ENCODE measurements at places on chromosomes 16 and 17.

- DNase-seq = no peak
Measured at GRCh38 chr17:39643271-39643670, 6.3 kb downstream of the STARD3 start.

DNA sequence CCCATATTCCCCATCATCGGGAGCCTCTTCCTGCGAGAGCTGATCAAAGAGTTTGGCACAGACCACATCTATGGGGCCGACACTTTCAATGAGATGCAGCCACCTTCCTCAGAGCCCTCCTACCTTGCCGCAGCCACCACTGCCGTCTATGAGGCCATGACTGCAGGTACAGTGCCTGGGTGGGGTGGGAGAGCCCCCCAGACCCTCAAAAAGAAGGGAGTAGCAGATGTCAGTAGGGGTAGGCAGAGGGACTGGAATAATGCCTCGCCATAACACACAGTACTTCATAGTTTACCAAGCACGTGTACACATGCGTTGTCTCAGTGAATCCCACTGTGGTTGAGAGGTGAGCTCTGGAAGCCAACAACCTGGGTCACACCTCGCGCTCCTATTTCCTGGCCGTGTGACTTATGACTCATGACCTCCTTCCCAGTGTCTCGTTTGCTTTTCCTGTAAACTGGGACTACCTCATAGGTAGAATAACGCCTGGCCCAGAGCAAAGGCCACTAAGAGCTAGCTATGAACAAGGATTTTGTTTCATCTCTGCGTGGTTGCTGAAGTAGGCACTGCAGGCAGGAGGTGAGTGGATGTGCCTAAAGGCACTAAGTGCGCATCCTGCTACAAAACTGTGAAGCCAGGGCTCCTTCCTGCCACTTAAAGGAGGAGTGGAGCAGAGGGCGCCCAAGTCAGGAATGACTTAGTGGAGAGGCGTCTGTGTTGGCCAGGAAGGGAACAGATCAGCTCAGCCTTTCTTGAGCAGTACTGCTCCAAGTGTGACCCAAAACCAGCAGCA, 5.2 kb downstream of the NAGLU start:
- DNase-seq = peak; percentile 24

DNA sequence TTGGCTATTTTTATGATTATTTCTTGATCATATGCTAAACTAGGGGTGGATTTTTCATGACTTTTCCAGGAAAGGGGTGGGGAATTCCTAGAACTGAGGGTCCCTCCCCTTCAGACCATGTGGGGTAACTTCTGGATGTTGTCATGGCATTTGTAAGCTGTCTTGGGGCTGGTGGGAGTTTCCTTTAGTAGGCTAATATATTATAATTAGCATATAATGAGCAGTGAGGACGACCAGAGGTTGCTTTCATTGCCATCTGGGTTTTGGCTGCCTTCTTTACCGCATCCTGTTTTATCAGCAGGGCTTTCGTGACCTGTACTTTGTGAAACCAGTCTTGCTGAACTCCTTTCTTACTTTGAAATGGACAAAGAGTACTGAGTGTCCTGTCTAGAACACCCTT, 40.4 kb upstream of the ABCA5 start:
- DNase-seq = no peak

- DNase-seq = no peak
Measured at GRCh38 chr16:80994451-80994850, 12.2 kb downstream of the CMC2 start.

- no peak for DNase-seq
Measured at GRCh38 chr17:48463526-48463925, 33.5 kb upstream of the SKAP1 start.

GRCh38 chr16:49608098-49608497, 234.5 kb downstream of the C16orf78 start:
- DNase-seq = no peak

DNA sequence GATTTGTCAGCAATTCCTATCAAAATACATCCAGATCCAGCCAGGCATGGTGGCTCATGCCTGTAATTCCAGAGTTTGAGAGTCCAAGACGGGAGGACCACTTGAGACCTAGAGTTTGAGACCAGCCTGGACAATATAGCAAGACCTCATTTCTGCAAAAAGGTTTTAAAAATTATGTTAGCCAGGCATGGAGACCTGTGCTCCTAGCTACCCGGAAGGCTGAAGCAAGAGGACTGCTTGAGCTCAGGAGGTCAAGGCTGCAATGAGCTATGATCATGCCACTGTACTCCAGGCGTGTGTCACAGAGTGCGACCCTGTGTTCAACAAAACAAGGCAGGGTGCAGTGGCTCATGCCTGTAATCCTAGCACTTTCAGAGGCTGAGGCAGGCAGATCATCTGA, 215.2 kb downstream of the CPPED1 start:
- no peak for DNase-seq

GRCh38 chr17:14346801-14347200, 45.9 kb downstream of the HS3ST3B1 start:
- no peak for DNase-seq

GRCh38 chr17:78844301-78845005, 3.8 kb upstream of the USP36 start:
- DNase-seq = no peak

GRCh38 chr17:50612281-50612680, 22.4 kb upstream of the ABCC3 start:
- DNase-seq = no peak

DNA sequence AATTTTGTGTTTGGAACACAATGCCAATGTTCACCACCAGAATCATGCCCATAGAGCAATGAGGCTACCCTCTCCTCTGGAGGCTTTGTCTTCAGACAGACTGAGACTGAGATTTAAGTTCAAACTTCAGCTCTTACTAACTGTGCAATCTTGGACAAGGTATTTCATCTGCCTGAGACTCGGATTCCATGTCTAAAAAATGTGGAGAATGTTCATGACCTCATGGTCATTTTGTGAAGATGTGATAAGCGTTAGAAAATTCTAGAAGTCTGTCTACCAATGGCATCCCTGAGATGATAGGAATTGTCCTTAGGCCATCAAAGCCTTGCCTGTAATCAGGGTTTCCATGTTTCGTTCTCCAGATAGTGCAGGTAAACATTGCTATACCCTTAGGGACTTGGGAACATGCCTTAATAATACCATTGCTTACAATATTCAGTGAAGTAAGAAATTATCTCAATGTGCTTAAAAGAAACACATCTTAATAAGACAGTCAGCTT, 388.2 kb upstream of the MAF start:
- DNase-seq = no peak

- DNase-seq = peak; percentile 53
Measured at GRCh38 chr17:35747540-35748017, 5.5 kb downstream of the GAS2L2 start.

DNA sequence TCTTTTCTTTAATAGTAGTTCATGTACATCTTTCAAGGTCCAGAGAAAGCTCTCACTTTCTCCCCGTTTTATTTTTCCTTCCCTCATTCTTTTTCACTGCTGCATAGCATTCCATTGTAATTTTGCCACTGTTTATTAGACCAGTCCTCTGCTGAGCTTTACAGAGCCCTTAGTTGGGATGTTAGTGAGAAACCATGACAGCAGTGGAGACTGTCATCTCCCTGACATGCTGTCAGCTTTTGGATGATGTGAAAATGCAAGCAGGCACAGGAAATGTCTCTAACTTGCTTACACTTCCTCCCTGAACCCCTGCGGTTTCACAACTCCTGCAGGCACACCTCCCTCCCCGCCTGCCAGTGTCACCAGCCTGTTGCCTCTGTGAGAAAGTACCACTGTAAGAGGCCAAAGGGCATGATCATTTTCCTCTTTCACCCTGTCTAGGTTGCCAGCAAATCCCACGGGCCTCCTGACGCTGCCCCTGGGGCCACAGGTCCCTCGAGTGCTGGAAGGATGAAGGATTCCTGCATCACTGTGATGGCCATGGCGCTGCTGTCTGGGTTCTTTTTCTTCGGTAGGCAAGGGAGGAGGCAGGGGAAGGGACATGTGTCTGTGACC, at the start of gene ITGAL:
ITGAL (plus strand) TSS at position 415 of the 615 bp plus-strand sequence; CDS start at position 511, 96 bp downstream.
- no peak for DNase-seq

- no peak for DNase-seq
Measured at GRCh38 chr17:27808628-27809027, 8.3 kb upstream of the NOS2 start.

DNA sequence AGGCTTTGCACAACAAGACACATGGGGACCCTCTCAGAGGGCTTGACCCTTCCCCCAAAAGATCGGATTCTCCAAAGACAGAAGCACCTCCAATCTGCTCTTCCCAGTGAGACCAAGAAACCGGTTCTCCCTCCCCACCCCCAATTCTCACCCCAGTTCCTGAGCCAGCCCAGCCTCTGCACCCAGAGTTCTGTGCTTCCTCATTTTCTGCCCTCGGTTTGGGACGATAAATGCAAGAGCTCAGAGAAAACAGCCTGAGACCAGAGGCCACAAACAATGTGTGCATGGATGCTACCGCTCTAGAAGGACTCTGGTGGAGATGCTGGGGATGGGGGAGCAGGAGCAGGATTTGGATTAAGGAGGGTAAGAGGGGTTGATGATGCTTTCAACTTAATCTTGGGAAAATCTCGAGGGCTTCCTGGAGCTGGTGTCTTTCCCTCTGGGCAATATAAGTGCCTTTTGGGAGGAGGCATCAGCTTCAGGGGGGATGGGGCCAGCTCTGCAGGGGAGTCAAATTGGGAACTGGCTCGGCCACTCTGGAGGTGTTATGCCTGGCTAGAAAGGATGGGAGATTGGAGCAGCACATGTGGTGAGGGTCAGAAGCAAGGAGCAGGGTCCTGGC, 6.0 kb downstream of the KRT15 start:
- no peak for DNase-seq

- DNase-seq = no peak
Measured at GRCh38 chr16:72444696-72445095, 272.7 kb upstream of the PMFBP1 start.

GRCh38 chr17:66915204-66915611, 49.3 kb upstream of the CACNG4 start:
- no peak for DNase-seq

- DNase-seq = no peak
Measured at GRCh38 chr16:56101480-56101879, 89.8 kb upstream of the GNAO1 start.

DNA sequence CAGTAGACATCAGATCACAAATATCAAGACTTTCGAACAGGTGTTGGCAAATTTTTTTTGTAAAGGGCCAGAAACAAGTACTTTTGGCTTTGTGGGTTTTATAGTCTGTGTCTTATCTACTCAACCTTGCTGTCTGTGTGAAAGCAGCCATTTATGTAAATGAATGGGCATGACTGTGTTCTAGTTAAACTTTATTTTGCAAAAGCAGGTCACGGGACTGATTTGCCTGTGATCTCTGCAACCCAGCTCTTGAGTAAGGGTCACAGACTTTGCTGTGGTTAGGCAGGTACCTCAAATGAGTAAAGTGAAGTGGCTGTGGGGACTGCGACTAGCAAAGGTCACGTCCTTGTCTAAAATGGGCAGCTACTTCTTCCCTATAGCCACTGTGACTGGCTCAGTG, 136.5 kb downstream of the FTO start:
- no peak for DNase-seq

GRCh38 chr17:35210741-35211140, 16.5 kb upstream of the SLC35G3 start:
- no peak for DNase-seq

- DNase-seq = no peak
Measured at GRCh38 chr17:35694906-35695305, 36.5 kb upstream of the RASL10B start.

- DNase-seq = no peak
Measured at GRCh38 chr16:11909653-11910545, 5.9 kb downstream of the GSPT1 start.

DNA sequence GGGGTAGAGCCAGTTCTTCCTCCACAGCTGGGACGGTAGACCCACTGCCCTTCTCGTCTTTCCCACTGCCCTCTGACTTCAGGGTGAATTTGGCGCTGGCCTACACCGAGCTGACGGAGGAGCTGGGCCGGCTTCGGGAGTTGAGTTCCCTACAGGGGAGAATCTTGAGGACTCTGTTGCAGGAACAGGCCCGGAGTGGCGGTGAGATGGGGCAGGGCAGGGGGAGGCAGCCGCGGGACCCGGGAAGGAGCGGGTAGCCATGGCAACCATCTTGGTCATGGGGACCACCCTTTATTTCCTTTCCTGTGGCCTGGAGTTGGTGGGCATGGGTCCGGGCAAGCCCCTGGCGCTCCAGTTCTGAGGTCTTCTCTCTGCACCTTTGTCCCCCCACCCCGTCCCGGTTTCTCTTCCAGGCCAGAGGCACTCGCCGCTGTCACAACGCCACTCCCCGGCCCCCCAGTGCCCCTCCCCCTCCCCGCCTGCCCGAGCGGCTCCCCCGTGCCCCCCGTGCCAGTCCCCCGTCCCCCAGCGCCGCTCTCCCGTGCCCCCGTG, 14.4 kb downstream of the TBKBP1 start:
- DNase-seq = no peak

DNA sequence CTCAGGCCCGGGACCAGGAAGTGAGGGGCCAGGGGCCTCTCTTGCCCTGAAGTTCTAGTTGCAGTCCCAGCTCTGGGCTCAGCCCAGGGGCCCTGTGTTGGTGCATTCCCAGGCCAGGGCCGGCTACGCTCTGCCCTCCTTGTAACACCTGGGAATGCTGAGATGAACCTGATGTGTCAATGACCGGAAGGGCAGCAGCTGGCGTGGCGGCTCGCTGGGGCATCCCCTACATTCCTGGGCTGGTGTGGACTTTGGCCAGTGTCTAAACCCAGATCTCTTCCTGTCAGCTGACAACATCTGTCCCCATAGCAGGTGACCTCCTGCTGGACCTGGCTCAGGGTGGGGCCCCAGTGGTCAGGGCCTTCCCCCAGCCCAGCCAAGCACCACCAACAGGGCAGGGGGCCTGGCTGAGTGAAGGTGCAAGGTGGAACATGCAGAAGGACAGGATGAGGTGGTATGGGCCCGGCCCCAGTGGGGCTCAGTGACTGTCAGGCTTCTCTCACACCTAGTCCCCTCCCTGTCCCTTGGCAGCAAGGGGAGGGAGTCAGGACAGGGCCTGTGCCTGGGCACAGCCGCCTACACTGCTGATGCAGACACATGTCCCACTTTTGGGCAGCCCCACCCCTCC, 15.9 kb downstream of the FAM83G start:
- no peak for DNase-seq

GRCh38 chr16:46620266-46621005, 743 bp downstream of the SHCBP1 start:
- no peak for DNase-seq

- DNase-seq = no peak
Measured at GRCh38 chr17:19703828-19704613, 12.4 kb downstream of the SLC47A2 start.

DNA sequence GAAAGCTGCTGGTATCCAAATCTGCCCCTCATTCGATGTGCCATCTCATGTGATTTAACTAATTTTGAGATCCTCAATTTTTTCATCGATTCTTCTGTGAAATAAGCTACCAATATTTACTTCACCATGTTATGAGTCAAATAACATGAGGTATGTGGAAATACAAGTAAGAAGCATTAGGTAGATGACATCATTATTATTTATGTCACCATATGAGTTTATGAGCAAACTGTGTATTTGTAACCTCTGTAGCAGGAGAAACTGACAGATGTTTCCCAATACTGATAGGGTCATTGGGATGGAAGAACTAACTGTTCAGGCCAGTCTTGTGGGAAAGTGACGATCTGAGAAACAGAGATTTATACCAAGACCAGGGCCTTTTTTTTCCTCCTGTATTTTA, 229.4 kb upstream of the GOT2 start:
- DNase-seq = no peak
